ENCODE measurements at places on chromosomes 6 and 20.
A peak's percentile ranks its signal among the peaks of the same experiment; 100 is the strongest.

- DNase-seq, result no peak
These were observed 208.8 kb downstream of the TFAP2B start for GRCh38 chr6:51027283-51028065.

DNA sequence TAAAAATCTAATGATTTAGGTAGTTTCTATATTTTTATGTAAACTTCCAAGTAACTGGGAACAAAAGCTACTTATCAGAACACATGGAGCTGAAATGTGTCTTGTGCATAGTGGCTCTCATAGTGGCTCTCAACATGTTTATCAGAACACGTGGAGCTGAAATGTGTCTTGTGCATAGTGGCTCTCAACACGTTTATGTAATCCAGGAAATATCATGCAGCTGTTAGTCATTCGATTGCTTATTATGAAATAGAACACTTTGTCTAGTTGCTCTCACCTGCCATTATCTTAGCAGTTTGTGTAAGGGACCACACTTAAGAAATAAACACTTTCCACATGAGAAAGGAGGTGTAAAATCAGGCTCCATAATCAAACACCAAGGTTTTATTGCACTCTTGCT is 119.2 kb upstream of the ASCC3 start:
- DNase-seq, result no peak

- no peak for DNase-seq
These were observed 266.0 kb upstream of the SOX4 start for GRCh38 chr6:21327326-21328112.

DNA sequence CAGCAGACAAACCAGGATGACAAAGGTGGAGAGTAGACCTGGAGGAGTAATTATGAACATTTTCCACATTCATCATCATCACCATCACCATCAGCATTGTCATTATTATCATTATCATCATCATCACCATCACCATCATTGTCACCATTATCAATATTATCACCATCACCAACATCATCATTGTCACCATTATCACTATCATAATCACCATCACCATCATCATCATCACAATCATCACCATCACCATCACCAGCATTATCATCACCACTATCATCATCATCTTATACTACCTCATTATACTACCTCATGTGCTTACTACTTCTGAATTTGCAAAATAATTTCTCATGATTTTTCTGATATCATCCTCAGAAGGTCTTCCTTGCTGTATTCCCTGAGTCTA is 39.3 kb downstream of the FOXA2 start:
- no peak for DNase-seq

GRCh38 chr20:22617160-22617559 is 32.8 kb upstream of the FOXA2 start:
- DNase-seq, result no peak

- no peak for DNase-seq
These were observed 3.2 kb downstream of the ACTR5 start for GRCh38 chr20:38751360-38751976.

DNA sequence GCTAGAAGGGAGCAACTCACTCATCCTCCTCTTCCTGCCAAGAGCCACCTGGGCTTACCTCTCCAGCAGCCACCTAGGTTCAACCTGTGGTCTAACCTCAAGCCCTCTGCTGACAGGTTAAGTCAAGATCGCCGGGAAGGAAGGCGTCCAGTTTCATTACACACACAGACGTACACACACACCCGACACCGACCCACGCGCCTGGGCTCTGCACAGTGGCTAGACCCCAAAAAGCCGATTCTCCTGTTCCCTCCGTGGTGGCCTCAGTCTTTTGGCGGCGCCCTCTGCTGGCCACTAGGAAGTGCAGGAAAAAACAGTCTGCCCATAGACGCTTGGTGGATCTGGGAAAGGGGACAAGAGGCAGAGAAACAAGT is 52.8 kb downstream of the MRPL14 start:
- peak; percentile 90 for DNase-seq

DNA sequence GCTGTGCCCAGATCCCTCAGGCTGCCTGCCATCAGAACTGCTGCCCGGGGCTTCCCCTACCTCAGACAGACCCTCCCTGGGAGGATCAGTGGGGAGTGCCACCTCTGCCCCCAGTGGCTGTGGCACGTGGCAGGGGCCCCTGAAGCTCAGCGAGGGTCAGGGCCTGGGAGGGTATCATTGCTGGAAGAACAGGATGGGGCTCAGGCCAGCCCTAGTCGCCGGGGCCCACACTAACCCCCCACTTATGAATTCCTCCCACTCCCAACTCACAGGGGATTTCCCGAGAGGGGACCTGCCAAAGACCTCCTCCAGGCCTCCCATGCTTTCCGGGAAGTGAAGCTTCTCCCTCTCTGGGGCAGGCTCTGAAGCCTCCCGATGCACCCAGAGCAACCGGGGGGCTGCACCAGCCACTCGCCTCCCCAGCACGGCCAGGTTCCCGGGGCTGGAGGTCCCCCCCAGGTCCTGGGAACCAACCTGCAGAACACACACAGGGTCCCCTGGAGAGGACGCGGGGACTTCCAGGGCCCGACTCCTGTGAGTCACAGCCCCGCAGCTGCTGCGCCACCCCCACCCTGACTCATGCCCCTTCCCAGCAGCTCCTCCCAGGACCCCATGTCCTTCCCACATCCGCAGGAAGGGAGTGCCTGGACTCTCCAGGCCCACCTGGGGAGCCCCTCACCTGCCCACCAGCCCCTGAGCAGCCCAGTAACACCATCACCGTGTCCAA is 2.5 kb downstream of the TNFRSF6B start:
- DNase-seq, result peak; percentile 74

- no peak for DNase-seq
These were observed 27.3 kb upstream of the SLC22A23 start for GRCh38 chr6:3484192-3484591.

DNA sequence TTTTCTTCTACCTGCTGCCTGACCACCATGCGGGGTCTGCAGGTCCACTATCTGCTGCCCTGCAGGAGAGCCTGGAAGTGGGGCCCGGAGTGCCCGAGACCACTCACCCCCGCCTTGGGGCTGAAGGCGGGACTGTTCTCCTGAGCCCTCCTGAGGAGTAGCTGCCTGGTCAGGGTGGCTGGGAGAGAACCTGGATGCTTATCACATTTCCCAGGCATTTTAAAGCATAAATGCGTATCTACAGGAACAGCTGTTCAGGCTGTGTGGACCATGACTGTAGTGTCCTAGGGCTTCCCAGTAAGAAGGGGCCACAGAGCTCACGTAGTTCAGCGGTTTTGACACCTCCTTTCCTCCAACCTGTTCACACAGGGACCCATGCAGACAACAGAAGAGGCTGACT is 123.3 kb downstream of the AGPAT4 start:
- no peak for DNase-seq

DNA sequence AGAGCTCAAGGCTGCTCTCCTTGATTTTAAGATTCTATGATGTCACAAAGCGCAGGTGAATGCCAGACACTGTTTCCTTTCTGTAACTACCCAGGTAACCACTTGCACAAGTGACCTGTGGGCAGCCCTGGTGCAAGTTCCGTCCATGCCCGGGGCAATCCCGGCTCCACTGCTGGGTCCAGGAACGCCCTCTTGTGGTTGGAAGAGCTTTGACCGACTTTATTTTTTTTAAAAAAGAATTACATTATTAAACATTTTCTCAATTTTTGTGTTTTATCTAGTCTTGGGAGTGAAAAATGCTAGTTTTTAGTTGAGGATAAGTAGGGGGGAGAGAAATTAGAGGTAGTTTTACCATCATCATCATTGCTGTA is 695.2 kb downstream of the QKI start:
- DNase-seq, result peak; percentile 74

GRCh38 chr6:27157459-27158315 is 89.8 kb upstream of the PRSS16 start:
- peak; percentile 82 for DNase-seq

GRCh38 chr6:20658516-20658915 is 124.3 kb downstream of the CDKAL1 start:
- no peak for DNase-seq

DNA sequence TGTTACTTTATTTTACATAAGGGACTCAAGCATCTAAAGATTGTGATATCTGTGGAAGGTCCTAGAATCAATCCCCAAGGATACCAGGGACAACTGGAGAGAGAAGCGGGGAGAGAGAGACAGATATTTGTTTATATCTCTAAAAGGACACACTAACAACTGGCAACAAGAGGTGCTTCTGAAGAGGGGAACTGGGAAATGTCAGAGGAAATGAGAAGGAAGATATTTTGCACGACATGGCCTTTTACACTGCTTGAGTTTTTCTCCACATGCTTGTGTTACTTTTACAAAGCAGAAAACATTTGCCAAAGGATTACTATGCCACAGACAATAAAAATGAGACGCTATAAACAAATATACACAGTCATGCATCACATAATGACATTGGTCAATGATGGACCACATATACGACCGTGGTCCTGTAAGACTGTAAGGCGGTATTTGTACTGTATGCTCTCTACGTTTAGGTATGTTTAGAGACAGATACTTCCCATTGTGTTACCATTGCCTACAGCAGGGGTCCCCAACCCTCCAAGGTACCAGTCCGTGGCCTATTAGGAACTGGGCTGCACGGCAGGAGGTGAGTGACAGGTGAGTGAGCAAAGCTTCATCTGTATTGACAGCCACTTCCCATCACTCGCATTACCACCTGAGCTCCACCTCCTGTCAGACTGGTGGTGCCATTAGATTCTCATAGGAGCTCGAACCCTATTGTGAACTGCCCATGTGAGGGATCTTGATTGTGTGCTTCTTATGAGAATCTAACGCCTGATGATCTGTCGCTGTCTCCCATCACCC is 64.6 kb upstream of the PTPN1 start:
- DNase-seq, result no peak

Data from right cardiac atrium (tissue), 5 donors.